ENCODE measurements at places on chromosomes 5 and 9.

GRCh38 chr9:25570802-25571201 lies 107.4 kb downstream of the TUSC1 start:
- no peak for ATAC-seq

- no peak for ATAC-seq
These were observed 68.1 kb downstream of the COL5A1 start for GRCh38 chr9:134709512-134710270.

DNA sequence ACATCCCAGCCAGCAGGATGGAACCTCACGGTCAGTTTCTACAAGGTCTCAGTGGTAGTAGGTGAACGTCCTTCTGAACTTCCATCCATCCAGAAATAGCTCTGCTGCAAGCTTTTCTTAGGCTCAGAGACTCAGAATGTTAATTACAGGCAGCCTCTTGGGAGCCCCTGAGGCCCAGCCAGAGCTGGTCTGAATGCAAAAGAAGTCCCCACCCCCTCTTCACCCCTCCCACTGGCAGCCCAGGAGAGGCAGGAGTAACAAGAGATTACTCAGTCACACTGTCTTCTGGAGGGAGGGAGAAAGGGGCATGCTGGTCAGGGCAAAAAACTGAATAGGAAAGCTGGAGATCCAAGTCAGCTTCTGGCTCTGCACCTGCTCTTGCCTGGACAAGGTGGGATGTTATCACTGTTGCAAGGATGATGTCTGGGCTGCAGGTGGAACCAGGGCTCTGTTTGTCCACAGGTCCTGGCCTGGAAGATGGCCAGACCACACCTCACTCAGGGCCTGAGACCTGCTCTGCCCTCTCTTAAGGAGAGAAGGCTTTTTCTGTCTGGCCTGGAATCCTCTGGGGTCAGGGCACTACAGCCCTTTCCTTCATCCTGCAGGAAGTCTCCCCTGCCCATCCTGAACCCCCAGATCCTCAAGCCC lies 9.1 kb downstream of the ENHO start:
- ATAC-seq = no peak

DNA sequence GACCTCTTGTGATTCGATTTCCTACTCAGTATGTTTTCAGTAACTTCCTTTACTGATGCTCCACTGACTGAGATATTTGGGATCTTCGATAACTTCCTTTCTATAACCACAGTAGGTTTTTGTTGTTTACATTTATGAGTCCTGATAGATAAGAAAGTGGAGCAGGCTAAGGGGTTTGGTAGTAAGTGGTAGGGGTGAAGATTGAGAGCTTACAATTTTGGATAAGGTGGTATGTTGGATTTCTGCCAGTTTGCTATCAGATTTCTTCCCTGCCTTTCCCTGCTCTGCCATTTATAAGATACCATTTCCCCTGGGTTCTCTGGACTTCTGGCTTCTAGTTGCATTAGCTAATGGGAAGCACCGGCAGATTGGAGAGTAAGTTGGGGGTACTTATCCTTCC lies 7.9 kb upstream of the NDUFS4 start:
- no peak for ATAC-seq

DNA sequence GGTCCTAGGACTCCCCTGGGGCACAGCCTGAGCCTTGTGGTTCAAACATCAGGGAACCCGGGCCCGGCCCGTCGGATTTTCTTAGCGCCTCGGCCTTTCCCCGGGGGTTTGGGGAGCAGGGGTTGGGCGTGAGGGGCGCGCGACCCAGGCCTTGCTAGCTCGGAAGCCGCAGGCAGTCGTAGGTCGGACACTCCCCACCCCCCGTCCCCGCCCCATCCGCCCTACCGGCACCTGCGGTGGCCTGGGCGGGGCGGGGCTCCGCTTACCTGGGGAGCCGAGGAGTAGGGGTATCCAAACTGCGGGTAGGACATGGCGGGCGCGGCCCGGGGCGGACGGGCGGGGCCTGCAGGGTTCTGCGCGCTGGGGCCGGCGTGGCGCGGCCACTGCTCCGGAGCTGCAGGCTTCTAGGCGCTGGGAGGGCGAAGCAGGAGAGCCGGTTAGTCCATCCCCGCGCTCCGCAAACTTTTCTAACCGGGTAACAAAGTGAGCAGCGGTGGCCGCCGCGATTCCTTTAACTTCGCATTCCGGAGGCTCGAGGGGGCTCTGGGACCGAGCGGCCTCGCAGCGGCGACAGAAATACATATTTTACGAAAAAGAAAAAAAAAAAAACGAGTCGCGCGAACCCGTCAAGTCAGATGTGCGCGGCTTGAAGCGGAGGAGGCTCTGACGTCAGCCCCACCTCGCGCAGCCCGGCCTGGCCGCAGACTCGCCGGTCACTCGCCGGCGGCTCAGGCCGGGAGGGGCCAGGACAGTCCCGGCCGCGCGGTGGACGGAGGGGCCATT lies at the start of gene IRX4:
Gene IRX4 (minus strand): TSS at position 589 of the 783 bp plus-strand sequence. CDS start 278 bp downstream, at position 311.
- no peak for ATAC-seq

GRCh38 chr9:86274821-86275643 lies 7.3 kb downstream of the ISCA1 start:
- ATAC-seq = no peak

DNA sequence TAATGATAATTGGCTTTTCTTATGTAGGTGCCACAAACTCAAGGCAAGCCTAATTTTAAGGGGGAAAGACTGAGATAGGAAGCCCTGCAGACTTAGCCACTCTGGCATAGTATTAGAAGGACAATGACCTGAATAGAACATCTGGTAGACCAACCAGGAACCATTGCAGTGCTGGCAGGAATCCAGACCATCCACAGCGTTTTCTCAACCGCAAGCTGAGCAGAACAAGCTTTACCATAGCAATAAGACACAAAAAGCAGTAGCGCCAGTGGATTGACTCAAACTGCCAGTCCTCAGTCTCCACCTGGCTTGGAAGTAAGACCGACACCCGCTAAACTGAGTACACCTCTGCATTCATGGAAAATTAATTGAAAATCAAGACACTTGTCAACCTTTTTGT lies 141.3 kb upstream of the LPAR1 start:
- no peak for ATAC-seq

- no peak for ATAC-seq
These were observed 55.7 kb upstream of the SPDL1 start for GRCh38 chr5:169527863-169528262.

GRCh38 chr5:133475986-133476385 lies 136.4 kb downstream of the FSTL4 start:
- ATAC-seq = no peak

GRCh38 chr5:145101246-145101645 lies 733.9 kb downstream of the PRELID2 start:
- ATAC-seq = no peak

DNA sequence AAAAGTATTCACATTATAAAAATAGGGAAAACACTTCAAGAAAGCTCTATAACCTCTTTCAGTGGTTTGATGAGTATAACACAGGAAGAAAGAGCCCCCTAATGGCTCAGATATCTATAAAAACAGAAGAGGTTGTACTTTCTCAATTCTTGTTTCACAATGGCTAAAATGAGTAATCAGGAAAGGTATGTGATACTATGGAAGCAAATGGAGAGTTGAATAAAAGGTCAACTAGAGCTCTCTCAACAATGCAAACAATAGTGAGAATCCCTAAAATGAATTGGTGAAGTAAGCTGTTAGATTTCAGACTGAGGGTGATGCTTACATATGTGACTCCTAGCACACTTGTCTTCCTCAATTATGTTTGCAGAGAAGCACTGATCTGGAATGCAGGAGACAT lies 584.6 kb upstream of the CDH18 start:
- ATAC-seq = no peak

DNA sequence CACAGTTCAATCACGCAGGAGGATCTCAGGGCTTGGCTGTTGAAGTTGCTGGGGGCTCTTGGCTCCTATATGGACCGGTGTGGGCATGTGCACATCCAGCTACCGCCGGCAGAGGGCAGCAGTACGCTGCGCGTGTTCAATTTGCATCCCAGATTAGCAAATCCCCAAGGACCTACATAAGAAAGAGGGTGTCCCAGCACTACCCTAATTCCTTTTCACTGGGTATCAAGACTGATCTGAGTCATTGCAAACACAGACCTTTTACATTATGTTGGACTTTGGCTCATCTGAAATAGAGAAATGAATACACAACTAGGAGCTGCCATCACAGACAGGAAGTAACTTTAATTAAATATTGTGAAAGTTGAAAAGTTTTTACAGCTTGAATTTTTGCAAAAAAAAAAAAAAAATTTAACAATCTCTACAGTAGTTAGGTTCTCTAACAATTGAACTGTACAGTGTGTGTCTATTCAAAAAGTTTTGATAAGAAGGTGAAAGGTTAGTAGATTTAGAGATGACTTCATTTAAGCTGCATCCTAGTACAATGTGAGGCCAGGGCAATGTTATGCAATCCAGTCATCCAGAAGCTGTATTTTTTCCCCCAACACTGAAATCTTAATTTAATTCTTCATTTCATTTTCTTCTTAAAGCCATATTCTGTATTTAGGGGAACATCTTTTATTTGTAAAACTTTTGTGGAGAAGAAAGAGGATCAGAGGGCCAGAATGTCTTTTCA lies 404.0 kb downstream of the EBF1 start:
- ATAC-seq = peak; percentile 95

DNA sequence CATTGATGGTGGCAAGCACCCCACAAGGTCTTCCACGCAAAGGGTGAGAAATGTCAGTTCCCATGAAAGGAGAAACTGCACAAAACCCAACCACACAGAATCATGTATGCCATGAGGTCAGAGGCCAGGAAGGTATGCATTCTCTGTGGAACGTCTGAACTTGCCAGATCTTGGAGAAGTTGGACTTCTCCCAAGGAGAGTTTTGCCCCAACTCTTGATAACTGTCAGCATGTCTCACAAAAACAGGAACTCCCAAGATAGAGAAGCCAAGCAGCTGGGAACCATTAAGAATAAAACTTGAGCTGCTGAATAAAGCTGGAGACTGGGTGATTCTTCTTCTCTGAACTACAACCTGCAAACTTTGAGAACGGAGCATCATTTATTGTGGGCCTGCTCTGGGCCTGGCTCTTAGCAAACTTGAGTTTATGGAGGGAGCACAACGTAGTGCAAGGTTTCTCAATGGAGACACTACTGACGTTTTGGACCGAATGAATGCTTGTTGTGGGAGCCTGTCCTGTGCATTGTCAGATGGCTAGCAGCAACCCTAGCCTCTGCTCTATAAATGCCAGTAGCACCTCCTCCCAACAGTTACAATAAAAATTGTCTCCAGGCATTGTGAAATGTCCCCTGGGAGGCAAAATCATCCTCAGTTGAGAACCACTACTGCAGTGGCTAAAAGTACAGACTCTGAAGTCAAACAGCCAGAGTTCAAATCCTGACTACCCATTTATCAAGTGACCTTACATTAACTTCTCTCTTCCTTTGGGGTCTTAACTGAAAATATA lies 193.5 kb downstream of the ACTL7B start:
- no peak for ATAC-seq

DNA sequence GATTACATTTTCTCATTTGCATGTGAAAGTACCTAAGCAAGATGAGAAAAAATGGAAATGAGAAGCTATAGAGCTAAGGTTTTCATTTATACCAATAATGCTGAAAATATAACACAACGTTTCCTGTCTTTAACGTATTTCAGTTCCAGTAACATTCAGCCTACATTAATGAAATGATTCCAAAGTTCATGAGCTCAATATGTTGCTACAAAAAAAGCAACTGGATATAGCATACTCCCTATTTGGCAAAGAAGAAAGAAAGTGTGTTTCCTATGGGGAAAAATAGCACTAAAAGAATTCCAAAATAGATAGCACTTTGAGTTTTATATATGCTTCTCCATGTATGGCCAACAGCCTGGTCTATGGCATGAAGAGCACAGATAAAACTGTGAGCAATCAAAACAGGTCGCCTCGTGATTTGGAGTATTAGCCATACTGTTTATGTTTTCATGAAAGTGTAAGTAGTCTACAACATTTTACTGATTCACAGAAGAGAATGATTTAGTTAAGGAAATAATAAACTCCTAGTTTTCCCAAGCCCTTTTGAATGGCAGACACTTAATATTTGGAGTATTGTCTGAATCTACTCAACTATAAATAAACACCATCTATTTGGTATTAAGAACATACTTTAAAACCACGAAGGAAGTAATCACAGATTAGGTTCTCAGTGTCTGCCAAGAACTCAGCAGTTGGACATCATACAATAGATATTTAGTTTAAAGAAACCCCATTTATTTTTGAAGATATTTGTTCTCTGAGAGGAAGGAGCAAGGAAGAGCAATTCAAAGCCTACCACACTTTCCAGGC lies 258.7 kb upstream of the RASA1 start:
- no peak for ATAC-seq

DNA sequence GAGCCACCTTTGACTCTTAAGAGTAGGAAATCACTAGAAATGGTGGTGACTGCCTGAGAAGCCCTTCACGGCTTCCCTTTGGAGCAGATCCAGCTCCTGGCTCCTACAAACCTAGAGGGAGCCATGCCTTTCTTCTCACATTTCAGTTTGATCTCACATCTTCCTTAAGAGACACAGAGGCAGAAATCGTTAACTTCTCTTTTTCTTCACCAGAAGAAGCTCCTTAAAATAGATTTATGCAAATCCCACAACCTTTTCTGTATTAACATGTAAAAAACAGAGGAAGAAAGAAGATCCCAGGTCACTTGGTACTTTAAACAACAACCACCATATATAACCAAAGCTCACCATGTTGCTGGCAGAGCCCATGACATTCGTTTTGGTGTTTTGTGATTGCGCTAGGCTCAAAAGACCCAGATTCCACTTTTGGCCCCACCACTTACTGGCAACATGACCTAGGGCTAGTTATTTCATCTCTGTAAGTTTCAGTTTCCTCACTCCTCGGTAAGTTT lies 29.6 kb downstream of the PAX5 start:
- ATAC-seq = peak; percentile 53
